Activated naive CD4-positive, alpha-beta T cell treated with anti-CD3 and anti-CD28 coated beads, Interleukin-2, amount 50 U/mL, for 16 hours (primary cell): ENCODE measurements at places on chromosomes 11 and 22.

DNA sequence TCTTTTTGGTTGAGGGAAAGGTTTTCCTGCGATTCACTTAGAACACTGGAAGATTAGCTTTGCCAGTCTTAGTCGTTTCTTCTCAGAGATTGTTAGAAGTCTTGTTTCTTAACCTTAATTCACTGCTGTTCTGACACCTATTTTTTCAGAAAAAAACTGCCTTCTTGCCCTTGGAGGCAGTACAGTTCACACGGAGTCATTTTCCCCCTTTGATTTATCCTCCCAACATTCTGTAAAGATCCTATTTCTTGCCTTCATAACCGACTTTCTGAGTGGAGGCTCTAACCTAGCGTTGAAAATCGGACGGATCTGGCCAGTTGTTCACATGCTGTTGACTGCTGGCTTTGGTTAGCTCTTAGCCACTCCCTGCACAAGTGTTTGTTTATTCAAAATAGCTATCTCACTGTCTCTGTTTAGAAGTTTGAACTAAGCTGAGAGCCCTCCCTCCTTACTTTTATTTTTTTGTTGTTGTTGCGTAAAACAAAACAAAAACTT is 737 bp downstream of the BCL2L13 start:
- DNase-seq = no peak

GRCh38 chr11:115157247-115157646 is 347.0 kb downstream of the CADM1 start:
- DNase-seq = no peak

GRCh38 chr11:75734491-75735180 is 17.0 kb downstream of the MOGAT2 start:
- no peak for DNase-seq

DNA sequence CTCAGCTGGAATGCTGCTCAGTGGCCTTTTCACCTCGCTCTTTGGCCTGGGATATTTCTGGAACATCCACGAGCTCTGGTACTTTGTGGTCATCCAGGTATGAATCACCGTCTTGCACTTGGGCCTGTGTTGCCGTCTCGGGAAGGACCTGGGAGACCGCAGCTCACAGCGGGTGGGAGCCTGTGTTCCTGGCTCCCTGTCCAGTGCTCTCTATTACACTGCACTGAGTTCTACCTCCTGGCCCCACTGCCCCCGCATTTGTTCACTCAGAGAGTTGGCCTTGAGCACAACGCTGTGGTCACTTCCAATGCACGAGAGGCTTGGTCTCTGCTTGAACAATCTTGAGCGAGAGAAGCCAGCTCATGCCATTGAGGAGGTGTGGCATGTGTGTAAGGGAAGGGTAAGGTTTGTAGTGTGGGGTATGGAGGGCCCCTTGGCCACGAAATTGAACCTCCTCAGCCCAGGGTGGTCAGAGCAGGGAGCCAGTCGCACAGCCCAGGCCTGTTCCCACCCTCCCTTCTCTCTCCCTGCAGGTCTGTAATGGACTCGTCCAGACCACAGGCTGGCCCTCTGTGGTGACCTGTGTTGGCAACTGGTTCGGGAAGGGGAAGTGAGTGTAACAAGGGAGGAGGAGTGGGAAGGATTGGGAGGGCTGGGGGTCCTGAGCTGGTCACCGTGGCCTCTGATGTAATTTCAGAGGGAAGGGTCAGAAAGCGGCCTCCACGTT is 16.2 kb downstream of the SLC37A2 start:
- DNase-seq = no peak

- no peak for DNase-seq
These were observed 154.3 kb upstream of the TBCEL start for GRCh38 chr11:120869516-120870011.
